HL-60 (cell line): ENCODE measurements at places on chromosomes 6 and 20.

- no peak for DNase-seq
Measured at GRCh38 chr20:2357114-2357513, 23.6 kb upstream of the TGM6 start.

GRCh38 chr6:166331503-166332415, 10.6 kb downstream of the SFT2D1 start:
- no peak for DNase-seq

- no peak for DNase-seq
Measured at GRCh38 chr6:101534386-101534785, 140.9 kb downstream of the GRIK2 start.

GRCh38 chr6:140107216-140107615, 732.8 kb upstream of the CITED2 start:
- DNase-seq = no peak

DNA sequence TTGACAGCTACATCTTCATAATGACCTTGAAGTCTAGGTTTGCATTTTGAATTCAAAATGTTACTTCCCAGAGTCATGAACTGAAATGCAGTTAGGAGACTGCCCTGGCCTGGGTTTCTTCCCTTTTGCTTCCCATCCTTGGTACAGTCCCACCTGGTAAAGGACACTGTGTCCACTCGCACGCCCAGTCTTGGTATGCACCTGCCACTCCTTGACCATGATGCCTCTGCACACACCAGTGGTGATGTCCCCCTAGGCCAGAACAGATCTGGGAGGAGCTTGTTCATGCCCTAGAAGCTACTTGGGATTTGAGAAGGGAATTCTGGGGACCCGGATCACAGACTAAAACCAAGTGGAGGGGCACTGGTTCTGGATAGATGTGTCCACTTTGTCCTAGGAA, 3.6 kb downstream of the PPP1R14C start:
- no peak for DNase-seq

- DNase-seq = no peak
Measured at GRCh38 chr6:26197636-26197932, 110.4 kb downstream of the HFE start.

- no peak for DNase-seq
Measured at GRCh38 chr20:63363981-63364561, 2.9 kb upstream of the CHRNA4 start.

DNA sequence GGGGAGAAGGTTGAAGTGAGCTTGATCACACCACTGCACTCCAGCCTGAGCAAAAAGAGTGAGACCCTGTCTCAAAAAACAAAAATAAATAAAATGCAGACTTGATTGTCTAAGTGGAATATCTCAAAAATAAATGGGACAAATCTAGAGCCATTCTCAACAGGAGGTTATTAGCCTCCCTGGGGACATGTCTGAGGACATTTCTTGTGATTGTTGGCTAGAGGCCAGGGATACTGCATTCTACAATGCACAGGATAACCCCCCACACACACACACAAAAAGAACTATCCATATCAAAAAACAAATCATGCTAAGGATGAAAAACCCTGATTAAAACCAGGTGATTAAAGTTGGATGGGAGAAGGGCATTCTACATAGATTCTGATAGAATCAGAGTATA, 37.5 kb downstream of the FAM217A start:
- DNase-seq = no peak

- no peak for DNase-seq
Measured at GRCh38 chr20:20926222-20926905, 179.8 kb downstream of the LINC00237 start.

DNA sequence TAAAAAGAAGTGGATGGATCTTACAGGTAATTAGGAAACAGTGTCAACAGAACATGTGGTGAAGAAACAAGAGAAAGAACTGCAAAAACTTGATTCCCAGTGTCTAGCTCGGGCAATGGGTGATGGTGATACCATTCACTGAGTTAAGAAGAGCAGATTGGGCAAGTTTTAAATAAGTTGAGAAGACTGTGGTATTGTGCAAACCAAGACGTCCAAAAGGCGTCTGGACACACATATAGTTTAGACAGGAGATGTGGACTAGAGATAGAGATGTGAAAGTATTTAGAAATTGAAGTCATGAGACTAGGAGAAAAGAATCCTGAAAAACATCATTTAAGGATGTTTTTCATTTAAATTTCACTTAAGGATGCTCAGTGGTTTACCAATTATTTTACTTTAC, 53.9 kb downstream of the CDK19 start:
- DNase-seq = peak; percentile 16

DNA sequence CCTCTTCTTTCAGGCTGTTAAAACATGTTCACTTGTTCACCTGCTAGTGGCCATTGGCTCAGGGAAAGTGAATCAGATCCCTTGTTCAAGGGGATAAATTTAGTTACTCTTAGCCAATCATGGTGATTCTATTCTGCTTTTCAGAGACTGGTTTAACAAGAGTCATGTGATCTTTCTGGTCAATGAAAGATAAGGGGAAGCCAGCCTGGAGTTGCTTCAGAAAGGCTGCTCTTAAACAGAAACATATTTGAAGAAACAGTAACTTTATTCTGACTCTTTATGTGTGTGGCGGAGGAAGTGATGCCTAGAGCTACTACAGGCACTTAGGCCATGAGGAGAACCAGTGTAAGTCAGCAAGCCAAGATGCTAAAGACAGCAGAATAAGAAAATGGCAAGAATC, 28.1 kb upstream of the AHI1 start:
- no peak for DNase-seq

- no peak for DNase-seq
Measured at GRCh38 chr6:25354078-25354932, 75.1 kb downstream of the CARMIL1 start.

- no peak for DNase-seq
Measured at GRCh38 chr6:159655409-159655988, 37.5 kb downstream of the SOD2 start.

DNA sequence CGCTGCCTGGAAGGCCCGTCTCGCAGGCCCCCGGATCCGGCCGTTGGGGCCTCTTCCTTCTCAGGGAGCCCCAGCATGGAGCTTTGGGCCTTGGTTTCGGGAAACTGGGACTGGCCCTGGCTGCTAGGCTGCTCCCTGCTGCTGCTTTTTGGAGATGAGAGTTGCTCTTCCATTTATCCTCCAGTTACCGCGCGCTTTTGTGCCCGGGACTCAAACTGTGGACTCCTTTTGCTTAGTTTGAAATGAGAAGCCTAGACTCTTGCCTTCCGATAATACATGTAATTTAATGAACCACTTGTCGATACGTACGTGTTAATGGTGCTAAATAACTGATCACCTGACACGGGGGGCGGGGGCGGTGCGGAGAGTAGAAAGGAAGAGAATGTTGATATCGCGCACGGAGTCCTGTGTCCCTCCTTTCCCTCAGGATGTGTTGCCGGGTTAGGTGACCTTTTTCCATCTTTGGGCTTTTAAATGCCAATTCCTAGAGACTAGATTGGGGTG, 968 bp downstream of the PHF3 start:
- no peak for DNase-seq

DNA sequence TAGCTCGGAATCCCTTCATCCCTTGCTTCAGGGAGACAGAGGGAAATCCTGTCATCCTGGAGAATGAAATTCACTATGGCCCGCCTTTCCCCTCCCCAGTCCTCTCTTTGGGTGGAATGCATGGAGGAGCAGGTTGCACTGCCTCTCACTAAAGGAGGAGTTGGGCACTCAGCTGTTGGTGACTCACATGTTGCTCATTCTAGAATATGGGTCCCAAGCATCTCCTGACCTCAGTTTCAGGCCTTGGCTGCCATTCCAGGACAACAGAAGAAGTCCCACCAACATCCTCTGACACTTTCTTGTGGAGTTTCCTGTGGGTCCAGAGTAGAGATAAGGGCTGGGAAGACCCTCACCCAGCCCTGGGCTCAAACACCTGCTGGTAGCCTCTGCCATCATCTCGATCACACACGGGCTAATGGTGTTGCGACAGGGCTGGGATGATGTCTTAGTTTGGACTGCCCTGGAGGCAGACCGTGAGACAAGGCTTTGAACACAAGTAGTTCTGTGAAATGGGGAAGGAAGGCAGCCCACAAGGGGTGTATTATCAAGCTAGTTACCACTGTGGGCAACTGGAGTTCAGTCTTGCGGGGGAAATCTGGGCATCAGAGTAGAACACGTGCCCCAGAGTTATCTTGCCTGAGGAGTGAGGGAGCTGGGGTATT, 52.4 kb upstream of the RNF24 start:
- peak; percentile 87 for DNase-seq

DNA sequence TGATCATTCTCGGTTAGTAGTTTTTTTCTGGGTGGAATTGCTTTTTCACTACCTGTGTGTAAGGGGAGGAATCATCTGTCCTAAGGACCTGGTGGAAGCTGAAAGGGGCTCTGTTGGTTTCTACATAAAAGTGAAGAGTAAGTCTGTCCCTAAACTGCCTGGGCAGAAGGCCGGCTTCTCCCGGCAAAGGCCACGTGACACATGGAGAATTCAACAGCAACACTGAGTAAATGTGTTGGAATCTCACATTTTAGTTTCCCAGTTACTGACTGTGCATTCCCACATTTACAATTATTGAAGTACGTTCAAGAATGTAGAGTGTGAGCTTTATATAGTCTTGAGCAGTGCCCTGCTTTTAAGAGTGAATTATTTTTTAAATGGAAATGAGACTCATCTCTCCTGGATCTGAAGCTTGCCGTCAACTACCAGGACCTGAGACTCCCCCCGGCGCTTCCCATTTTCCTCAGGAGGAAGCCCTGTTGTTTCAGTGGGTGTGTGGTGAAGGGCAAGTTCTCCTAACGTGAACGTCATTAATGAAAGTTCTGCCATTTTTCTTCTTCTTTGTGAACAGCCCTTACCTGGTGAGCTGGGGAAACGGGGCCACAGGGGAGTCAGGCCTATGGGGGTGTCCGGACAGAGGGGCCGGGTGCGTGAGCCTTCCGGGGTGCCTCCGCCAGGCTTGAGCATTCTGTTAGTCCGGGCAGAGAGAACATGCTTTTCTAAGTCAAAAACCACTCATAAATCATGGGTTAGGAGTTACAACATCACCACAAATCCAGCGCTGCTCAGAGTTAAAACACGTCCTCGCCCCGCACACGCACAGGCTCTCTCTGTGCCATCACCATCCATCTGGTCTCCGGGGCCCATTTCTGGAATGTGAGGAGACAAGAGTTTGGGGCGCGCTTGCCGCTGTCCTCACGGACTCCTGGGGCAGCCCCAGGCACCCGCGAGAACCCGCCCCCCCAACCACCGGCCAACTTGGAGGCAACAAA, 56.6 kb upstream of the SMOC2 start:
- DNase-seq = no peak

- DNase-seq = no peak
Measured at GRCh38 chr6:43968110-43968965, 158.9 kb downstream of the MRPL14 start.

- no peak for DNase-seq
Measured at GRCh38 chr20:21246161-21246560, 57.0 kb upstream of the XRN2 start.

DNA sequence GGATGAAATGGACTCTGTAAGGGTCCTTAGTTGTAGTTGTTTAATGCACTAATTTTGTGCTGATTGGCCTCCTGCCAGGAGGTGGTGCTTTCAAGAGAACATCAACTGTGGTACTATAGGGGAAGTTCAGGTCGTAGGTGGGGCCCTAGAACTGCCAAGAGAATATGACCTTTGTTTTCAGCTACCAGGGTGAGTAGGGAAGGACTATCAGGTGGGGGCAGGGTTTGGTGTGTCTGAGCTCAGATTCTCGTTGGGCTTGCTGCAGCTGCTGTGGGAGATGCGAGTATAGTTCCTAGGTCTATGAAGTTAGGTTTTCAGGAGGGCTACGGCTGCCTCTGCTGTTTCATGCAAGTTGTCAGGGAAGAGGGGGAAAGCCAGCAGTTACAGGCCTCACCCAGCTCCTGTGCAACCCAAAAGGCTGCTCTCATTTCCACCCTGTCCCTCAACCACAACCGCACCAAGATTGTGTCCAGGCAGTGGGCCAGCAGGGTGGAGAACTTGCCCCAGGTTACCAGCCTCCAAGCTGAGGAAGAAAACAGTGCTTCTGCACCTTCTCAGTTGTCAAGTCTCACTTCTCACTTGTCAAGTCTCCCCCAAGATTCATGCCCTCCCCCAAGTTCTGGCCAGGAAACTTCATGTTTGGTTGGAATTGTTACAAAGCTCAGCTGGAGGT, 626.5 kb upstream of the MAP3K7 start:
- peak; percentile 5 for DNase-seq

GRCh38 chr6:35327349-35328027, 14.9 kb upstream of the PPARD start:
- peak; percentile 87 for DNase-seq

DNA sequence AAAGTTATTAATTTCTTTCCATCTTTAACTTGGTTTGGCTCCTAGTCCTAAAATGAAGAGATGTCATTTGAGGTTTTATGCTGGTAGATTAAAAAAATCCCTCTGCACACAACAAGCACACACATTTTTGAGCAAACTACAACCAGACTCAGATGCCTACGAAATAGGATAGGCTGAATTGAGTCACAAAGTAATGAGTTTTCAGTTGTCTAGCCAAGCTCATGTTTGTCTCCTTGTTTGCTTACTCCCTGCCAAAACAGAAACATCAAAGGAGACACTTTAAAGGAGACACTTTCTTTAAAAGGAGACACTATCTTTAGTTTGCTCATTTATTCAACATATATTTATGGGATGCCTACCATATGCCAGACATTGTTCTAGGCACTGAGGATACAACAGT, 56.2 kb downstream of the TPBG start:
- DNase-seq = no peak

GRCh38 chr6:19757036-19757435, 80.1 kb upstream of the ID4 start:
- no peak for DNase-seq

DNA sequence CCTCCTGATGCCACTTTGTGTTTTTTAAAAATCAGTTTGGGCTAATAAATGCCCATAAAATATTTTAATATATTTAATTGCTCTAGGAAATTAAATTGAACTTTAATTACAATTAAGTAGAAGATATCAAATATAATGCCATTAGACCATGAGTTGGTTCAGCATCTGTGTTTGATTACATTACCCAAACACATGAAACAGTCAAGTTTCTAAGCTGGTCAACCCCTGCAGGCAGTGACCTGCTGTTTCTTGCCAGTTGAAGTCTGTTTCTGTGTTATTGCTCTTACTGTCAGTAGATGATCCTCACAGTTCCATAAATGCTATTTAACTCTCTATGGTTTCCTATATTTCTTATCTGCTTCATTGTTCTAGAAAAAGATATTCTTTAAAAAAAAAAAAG, 9.7 kb upstream of the TENT5A start:
- no peak for DNase-seq
